CD4-positive, alpha-beta T cell treated with Interleukin-15 for 4 hours (primary cell): ENCODE measurements at places on chromosomes 4 and X.

- DNase-seq = no peak
Observed at GRCh38 chrX:74505437-74505836, 84.1 kb downstream of the SLC16A2 start.

GRCh38 chr4:92163348-92163747, 140.4 kb upstream of the GRID2 start:
- no peak for DNase-seq

- DNase-seq = peak; percentile 79
Observed at GRCh38 chrX:129769467-129770154, 10.1 kb upstream of the SASH3 start.

DNA sequence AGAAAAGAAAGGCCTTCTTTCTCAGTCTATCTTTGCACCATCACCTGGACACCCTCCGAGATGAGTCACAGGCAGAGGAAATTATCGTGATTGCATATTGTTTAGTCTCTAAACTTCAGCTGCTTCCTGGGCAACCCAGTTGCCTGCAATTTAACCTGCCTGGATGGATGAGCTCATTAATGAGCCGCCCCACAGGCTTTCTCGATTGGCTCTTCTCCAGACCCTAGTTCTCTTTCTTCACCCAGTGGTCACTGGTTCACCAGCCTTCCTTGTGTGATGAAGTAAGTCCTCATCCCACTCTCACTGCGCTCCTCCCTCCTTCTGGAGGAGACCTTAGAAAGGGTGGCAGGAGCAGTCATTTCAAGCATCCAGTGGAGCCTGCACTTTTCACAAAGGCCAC, 94.4 kb downstream of the SOWAHB start:
- no peak for DNase-seq

DNA sequence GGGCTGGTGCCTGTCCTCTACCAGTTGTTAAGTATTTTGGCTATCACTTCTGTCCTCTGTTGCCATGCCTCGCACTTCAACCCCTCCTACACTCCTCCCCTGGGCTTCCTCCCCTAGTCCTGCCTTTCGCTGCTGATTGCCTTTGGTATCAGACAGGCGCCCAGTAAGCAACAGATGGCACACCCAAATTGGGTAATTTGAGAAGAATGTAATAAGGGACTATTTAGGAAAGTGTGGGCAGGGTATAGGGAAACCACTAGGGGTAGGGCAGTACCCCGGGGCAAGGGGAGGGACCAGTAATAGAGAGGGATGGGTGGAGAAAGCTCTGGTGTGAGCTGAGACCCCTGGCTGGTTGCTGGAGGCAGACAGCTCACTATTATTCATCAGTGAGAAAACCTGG, 172.7 kb upstream of the USP9X start:
- no peak for DNase-seq

GRCh38 chr4:35900286-35901243, 343.7 kb downstream of the ARAP2 start:
- DNase-seq = no peak

DNA sequence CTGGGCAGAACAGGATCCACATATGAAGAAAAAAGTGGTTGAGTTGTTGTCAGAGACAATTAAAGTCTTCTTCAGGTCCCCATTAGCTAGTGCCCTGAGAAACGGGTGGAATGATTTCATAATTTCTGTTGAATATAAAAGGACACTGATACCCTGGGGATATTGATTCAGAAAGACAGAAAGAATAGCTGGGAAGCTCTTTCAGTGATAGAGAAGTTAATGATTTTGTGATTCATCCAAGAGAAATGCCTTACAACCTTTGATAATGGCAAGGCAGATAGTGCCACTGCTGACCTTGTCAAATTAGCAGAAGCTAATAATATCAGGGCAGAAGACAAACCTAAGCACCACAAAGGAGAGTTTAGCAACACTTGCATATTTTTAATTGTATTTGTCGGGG, 37.9 kb downstream of the UNC5C start:
- no peak for DNase-seq

GRCh38 chr4:162787120-162787519, 379.6 kb downstream of the NAF1 start:
- no peak for DNase-seq

GRCh38 chr4:37358748-37359147, 114.2 kb downstream of the NWD2 start:
- DNase-seq = no peak

DNA sequence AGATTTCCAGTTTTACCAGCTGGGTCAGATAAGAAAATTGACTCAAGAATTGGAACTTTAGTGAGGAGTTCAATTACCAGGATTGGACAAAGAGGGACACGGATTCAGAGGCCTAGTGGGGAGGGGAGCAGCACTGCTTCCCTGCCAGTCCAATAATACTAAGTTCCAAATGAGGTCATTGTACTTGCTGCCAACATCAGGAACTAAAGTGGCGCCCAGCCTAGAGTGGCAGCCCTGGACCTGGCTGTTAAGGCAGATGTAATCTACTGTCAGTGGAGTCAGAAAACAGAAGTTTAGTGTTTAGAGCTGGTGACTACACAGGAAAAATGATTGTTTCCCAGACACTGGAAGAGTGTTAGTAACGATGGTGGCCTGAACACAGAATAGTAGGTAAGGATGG, 42.7 kb upstream of the RAPGEF2 start:
- DNase-seq = no peak

DNA sequence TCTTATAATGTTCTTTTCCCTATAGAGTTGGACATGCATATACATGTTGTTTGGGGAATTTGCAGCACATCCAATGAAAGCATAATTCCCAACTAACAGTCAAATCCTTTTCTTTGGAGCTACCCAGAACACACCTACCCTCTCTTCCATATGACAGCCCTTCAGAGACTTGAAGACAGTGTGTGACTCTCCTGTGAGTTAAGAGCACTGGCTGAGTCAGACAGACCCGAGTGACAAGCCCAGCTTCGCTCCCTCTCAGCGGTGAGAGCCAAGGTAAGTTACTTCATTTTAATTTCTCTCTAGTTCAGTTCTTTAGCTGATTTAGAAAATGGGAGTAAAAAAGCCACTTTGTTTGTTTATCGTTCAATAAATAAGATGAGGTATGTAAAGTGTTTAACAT, 86.3 kb downstream of the RTL9 start:
- no peak for DNase-seq

DNA sequence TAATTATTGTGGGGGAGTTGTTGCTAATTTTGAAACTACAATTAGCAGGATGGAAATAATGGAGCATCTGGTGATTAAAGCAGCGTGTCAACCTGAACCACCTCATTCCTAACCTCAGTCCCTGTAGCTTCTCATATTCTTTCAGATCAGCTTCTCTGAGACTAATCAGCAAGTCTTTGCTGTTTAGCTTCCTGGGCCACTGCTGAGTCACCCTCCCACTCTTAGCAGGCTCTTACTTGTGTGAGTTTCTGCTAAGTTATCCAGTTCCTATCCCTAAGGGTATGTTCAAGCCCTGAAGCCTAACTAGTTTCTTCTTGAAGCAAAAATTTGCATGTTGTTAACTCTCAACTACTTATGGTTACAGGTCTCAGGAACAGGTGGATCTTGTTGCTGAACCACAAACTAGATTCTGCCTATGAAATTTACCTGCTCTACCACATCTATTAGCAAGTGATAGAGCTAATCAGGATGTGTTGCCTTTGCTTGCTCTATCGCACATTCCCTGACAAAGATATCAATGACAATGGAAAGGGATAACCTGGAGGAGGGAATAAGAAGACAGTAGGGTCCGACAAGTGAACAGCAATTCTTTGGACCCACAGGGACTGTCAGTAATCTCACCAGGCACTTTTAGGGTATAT, 134.2 kb downstream of the EIF4E start:
- DNase-seq = no peak

- no peak for DNase-seq
Observed at GRCh38 chrX:100643212-100643611, 787 bp upstream of the SRPX2 start.

GRCh38 chr4:163317110-163317509, 15.3 kb downstream of the NPY1R start:
- no peak for DNase-seq

GRCh38 chrX:52271206-52271605, 86.5 kb downstream of the MAGED4 start:
- no peak for DNase-seq

DNA sequence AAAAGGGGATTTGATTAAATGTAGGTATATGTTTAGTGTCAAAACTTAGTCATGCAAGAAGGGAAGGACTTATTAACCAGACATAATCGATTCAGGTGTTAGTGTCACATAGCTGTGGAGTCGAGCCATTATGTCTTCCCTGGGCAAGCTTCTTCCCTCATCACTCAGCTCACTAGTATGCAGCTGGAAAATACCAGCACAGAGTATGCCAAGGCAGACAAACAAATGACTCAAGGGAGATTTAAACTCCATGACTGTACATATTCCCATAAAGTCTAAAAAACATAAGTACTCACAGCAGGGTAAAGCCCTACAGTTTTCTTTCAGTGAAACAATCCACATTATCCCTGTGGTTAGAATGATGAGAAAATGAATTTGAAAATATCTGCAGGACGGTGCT, 304.5 kb downstream of the CBLL2 start:
- DNase-seq = no peak

DNA sequence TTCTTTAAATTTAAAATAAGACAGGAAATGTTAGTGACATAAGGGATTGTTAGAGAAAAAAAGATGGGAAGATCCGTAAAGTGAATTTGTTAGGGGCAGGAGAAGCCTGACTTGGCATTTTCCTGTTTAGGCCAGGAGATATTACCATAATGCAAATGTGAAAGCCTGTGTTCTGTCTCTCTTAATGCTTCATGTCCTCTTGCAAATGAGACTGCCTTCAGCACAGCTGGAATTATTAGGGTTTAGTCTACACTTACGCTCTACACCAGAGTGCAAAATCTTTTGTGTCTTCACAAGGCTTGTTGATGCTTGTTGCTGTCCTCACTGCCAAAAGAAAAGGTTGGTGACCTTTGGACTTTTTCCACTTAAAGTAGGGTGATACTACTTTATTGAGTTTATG, 56.8 kb downstream of the JADE1 start:
- DNase-seq = no peak

DNA sequence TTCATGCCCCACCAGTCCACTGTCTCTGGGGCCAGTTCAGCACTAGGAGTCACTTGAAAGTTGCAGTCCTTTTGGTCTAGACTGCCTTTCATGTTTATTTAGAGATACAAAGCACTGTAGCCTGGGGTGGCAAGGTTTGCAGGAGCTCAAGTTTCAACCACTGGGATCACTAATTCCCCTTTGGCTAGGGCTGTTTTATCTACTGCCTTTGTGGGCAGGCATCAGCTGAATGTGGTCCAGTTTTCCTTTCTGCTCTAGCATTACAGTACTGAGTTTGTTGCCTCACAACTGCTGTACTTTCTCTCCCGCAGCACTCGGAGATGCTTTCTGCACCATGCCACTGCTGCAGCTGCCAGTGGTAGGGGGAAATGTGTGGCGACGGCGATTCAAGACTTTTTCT, 222.3 kb upstream of the HDX start:
- no peak for DNase-seq

DNA sequence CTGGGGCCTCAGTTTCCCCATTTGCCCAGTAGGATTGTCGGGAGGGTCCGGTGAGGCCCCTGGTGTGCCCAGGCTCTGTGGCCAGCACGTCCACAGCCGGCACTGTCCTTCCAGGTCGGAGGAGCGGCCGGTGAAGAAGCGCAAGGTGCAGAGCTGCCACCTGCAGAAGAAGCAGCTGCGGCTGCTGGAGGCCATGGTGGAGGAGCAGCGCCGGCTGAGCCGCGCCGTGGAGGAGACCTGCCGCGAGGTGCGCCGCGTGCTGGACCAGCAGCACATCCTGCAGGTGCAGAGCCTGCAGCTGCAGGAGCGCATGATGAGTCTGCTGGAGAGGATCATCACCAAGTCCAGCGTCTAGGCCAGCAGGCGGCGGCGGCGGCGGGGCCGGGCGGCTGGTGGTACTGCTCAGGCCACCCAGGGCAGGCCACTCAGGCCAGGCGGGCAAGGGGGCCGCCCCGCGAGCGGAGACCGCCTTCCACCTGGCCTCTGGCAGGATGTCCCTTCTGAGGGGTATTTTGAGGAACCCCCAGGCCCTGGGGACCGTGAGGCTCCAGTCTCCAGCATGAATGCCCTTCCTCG, 6.7 kb downstream of the MSANTD1 start:
- DNase-seq = no peak

DNA sequence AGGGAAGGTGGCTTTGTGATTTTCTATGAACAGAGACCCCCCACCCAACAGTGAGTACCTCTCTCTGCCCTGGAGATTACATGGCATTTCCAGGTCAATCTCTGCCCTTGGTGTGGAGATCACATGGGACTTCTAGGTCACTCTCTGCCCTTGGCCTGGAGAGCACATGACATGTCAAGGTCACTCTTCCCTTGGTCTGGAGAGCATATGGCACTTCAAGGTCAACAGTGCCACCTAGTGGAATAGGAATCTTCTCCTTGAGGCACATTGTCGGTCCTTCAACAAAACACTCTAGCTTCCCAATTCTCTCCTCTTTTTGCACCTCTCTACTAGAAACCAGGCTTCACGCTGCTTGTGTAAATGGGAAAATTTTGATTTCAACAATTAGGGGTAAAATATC, 66.2 kb upstream of the TACR3 start:
- no peak for DNase-seq

DNA sequence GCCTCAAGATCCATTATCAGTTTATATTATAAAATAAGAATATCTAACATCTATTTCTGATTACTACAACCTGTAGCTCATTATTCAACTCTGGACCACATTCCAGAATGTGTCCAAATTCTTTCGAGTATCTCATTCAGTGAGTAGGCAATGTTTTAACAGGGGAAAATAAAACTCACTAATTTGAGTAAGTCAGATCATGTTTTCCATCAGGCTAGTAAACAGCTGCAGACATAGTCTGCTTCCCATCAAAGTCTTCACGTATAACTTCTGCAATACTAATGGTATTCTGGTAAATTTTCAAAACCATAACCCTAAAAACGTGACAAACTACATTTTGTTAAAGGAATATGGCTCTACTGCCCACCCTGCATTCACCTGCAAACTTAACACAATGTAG, 31.8 kb downstream of the TBCK start:
- DNase-seq = no peak

GRCh38 chr4:118557298-118557851, 127.8 kb upstream of the METTL14 start:
- no peak for DNase-seq

- DNase-seq = no peak
Observed at GRCh38 chr4:3066836-3067400, 7.4 kb downstream of the HTT-AS start.

DNA sequence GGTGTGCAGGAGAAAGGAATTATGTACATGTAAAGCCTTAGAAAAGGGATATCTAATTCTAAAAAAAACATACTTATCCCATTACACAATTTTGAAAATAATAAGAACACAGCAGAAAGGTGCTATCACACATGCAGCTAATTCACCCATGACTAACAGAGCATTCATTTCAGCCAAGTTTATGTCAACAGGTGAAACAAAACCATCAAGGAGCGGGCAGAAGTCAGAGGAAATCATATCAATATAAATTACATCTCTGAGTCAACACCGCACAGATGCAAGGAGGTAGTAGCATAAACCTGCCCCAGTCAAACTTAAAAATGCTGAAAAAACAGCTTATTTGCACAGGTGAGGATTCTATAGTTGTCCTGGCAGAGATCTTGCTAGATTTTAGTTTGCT, 197.9 kb downstream of the PRDM5 start:
- DNase-seq = no peak
